ENCODE measurements at places on chromosomes 4 and X.

DNA sequence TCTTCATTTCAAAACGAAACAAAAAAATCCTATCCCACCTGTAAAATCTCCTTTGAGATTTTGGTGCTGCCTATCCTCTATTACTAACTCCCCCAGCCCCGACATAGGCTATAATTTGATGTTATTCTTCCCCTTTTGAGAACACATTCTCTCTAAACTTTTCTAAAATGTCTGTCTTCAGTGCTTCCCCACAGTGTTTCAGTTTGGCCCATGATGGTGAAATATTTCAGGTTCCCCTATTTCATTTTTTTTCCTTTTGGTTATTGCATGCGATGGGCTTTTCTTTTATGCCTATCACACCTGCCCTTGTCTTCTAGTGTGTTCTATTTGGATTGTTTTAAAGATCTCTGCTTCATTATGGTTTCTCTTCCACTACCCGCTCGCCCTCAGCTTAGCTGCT, 14.7 kb downstream of the BCORL1 start:
- ATAC-seq: no peak

- ATAC-seq: no peak
Measured at GRCh38 chrX:69278031-69278687, 112.9 kb upstream of the PJA1 start.

DNA sequence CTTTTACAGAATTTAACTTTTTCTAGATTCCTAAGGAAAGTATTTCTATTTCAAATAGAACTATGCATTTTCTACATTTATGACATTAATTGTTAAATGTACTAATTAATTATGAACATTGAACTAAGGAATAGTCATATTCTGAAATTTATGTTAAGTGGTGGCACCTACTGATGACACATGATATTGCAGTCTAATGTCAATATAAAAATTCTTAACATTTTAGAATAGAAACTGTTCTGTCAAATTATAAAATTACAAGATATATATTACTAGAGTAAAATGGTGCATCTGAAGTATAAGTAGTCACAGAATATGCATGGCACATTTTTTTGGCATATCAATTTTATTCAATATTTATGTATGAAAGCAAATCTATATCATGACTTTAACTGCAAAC, 40.2 kb upstream of the NDNF start:
- no peak for ATAC-seq

GRCh38 chrX:107574054-107574683, 54.1 kb upstream of the PRPS1 start:
- ATAC-seq: no peak

DNA sequence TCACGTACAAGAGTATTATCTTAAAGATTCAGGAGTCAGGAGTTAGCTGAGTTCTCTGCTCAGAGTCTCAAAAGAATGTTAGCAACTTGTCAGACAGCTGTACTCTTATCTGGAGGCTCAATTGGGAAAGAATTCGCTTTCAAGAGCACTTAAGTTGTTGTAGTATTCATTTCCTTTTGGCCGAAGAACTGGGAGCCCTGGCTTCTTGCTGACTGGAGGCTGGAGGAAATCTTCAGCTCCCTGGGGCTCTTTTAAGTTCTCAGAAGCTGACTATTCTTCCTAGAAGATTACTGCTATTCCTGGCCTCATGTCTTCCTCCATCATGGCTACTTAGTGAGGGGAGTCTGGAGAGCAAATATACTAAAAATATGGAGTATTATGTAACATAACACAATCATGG, 587.2 kb downstream of the EPHA5 start:
- no peak for ATAC-seq

DNA sequence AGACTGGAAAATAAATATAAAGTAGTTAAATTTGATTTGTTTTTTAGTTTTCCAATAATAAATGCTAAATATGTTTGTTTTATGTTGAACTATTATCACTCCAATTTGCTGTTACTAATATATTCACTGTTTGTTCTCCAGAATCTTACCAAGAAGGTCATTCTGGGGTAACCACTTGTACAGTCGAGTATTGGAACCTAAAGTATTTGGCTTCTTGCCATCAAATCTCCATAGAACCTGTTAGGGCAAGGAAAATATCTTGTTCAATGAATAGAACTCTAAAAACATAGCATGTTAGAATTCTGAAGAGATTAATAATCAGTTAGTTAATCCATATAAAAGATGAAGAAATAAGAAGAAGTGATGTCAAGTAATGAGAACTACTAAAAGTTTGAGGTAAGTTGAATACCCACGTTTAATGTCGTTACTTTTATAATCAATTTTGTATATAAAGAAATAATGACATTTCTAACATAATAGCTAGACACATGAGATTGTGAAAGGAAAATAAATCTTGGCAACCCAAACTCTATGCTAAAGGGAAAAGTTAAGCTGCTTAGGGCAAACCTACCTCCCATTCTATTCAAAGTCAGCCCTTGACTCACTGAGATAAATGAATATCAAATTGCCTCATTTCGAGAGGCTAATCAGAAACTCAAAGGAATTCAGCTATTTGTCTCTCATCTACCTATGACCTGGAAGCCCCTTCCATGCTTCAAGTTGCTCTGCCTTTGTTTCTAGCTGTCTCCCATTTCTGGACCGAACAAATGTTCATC, 15.3 kb downstream of the UGT2B15 start:
- ATAC-seq: no peak

DNA sequence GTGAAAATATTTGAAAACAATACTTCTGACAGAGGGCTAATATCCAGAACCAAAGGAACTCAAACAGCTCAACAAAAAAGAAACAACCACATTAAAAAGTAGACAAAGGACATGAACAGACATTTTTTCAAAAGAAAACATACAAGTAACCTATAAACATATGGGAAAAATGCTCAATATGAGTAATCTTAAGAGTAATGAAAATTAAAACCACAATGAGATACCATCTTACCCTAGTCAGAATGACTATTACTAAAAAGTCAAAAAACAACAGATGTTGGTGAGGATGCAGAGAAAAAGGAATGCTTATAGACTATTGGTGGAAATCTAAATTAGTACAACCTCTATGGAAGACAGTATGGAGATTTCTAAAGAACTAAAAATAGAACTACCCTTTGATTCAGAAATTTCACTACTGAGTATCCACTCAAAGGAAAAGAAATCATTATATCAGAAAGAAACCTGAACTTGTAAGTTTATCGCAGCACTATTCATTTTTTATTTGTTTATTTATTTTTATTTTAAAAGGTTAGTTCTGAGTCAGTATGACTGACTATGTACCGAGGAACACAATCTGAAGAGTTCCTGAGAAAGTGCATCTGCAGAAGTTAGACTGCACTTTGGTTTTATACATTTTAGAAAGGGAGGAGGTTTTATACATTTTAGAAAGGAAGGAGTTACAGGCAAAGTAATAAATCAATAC, 231.3 kb downstream of the INPP4B start:
- ATAC-seq: no peak

GRCh38 chrX:20529301-20529700, 262.6 kb upstream of the RPS6KA3 start:
- ATAC-seq: no peak

GRCh38 chr4:2891294-2891693, 47.6 kb downstream of the ADD1 start:
- no peak for ATAC-seq

GRCh38 chrX:53321230-53321942, 40.0 kb upstream of the IQSEC2 start:
- peak; percentile 27 for ATAC-seq

DNA sequence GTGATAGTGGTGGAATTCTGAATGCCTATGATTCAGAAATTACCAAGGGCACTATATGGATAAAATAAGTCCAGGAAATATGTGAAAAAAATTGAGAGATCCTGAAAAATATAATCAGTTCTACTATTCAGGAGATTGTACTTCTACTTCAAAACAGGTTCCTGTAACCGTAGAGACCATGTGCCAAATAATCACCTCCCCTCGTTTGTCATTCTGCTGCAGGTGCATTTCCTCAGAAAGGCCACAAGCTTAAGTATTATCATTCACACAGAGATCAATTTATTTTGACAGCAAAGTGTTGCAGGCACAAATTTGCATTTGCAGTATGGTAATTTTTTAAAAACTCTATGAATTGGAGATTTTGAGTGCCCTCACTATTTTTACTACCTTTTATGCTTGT, 1000.0 kb downstream of the CCSER1 start:
- ATAC-seq: no peak

- ATAC-seq: no peak
Measured at GRCh38 chr4:18082236-18082635, 60.7 kb upstream of the LCORL start.

- ATAC-seq: no peak
Measured at GRCh38 chr4:111268769-111269414, 646.0 kb upstream of the PITX2 start.

Measured in gastroesophageal sphincter (tissue), 4 donors.